ENCODE measurements at places on chromosomes 2 and 18.

- no peak for DNase-seq
These were observed 58.5 kb upstream of the MGAT5 start for GRCh38 chr2:134195341-134195740.

DNA sequence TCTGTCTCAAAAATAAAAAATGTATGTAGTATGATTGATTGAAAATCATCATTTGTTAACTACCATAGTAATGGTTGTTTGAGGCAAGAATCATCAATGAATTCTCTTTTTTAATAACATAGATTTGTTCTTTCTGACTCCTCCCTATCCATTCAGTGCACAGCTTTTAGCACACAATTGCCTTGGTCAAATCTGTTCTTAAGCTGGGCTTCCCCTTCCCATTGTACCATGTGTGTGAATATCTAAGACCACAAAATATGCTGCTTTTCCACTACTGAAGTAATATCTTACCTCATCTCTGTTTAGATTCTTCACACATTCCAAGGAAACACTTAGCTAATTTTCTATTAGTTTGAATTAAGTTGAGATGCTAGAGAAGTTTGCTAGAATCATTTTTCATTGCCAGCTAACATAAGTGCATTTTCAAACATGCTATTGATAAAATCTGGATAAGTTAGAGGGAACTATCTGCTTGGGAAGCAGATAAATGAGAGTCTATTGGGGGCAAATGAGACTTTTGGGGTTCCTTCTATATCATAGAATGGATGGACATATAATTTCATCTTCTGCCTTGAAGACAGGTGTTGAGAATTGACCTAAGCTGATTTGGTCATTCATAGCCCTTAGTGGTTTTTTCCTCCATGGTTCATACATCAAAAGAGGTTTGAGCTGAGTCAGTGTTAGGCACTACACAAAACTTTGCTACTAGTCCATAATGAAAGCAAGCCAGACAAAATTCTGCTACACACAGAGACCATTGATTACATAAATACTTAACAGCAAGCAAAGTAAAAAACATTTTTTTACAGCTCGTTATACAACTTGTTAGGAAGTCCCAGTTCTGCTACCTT, 231.9 kb downstream of the PLCL1 start:
- DNase-seq, result no peak

GRCh38 chr18:55585920-55586561, 2.0 kb downstream of the TCF4 start:
- no peak for DNase-seq

DNA sequence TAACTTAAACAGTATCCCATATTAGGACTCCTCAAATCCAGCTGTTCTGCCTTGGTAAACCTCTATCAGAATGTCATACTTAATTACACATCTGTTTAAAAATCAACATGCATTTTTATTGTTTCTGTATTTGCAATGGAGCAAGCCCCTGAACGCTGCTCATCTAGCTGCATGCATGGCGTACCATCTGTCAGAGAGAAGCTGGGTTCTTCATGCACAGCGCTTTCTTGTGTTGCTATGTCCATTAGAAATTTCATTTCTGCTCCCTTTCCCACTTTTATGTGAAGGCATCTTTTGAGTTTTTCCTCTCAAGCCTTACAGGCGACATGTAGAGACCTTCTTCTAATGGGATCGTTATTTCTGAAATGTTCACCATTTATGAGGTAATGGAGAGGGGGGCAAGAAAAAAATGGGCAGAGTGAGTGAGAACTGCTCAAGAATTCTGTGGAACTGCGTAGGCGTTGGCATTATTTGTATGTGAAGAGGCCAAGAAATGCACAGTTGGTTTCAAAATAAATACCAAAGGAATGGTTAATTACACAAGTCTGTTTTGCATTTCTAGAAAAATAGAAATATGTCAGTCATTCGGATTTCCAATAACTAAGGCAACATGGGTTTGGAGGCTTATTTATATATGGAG, 31.6 kb downstream of the INSIG2 start:
- DNase-seq, result no peak

DNA sequence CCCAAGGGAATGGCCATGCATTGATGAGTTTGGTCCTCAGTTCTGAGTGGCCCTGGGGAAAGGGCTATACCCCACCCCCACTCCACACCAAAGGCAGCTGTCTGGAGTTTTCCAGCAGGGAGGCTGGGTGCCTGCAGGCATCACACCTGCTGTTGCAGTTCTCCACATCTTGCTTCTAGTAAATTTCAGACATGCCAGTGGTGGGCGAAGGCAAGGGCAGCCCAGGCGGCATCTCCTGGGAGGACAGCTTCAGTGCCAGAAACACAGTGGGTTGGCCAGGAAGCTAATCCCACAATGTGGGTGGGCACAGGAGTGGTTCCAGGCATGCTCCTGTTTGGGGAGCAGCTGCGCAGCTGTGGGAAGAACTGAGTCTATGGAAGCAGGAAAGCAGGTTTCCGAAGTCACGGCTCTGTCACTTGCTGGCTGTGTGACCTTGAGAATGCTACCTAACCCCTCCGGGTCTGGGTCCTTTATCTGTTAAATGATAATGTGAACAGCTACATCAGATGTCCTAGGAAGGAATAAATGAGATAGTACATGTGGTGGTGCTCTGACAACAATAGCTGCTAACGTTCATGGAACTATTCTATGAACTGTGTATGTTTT, 84.6 kb upstream of the SPTBN1 start:
- no peak for DNase-seq

DNA sequence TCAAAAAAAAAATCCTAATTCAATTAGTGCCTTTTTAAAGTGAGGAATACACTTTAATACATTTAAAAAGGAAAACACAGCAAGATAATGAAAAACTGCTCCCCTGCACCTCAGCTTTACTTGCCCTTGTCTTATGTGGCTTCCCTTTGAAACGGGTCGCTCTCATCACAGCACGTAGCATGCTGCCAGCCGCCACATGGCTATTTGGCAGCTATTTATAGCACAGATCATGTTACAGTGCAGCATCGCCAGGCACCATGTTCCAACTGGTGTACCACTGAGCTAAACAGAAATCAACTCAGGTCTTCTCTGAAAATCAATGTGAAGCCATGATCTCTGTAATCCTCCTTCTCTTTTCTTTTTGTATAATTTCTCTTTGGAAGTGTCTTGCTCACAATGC, 65.1 kb downstream of the TMEM182 start:
- DNase-seq, result no peak

- DNase-seq, result no peak
These were observed 59.5 kb downstream of the TMEM131 start for GRCh38 chr2:97936199-97936598.

- peak; percentile 22 for DNase-seq
These were observed 24.8 kb downstream of the GALM start for GRCh38 chr2:38690499-38691420.

GRCh38 chr18:31413137-31413536, 34.4 kb upstream of the DSG3 start:
- DNase-seq, result no peak

- no peak for DNase-seq
These were observed 303.1 kb upstream of the FBXO11 start for GRCh38 chr2:48209214-48209885.

DNA sequence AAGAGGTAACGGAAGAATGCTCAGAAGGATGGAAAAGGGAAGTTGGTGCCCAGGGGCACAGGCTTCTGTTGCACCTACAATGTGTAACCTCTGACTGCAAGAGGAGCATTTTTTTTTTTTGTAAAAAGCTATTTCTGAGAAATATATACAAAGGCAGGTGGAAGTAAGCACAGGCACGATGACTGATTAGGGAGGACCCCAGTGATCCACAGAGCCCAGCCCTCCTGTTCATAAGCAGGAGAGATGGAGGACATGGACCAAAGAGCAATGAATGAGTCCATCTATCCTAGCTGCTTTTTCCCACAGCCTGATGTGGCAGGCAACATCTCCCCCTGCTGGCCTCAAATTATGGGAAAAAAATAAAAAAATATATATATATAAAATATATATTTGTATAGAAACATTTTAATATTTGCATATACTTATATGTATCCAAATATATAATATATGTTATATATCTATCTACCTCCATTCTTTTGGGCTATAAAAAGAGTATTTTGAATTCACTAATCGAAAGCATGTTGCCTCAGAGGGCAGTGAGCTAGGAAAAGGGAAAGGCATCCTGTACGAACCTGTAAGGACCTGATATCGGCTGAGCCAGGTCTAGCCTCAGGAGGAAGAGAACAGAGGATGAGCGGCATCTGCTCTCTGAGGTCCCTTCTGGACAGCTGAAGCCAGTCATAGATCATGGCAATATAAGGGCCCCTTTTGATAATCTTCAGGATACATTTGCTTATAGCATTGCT, 166.0 kb upstream of the STK17B start:
- DNase-seq, result no peak

DNA sequence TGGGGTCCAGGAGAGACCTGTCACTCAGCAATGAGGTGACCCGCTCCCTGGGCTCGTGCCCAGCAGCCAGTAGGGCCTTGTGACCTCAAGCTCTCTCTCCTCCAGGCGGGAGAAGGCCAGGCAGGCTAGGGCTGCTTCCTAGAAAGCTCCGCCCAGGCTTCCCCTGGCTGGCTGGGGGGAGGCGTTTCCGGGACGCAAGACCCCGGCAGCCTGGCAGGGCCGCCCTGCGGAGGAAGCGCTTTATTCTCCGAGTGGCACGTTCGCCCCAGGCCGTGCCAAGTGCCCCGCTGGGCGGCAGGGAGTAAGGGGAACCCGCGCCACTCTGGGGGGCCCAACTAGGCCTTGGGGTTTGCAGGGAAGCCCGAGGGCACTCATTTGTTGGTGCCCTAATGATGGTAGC, 21.2 kb upstream of the EPAS1 start:
- DNase-seq, result no peak

GRCh38 chr18:55106906-55107305, 147.6 kb upstream of the CCDC68 start:
- DNase-seq, result no peak

GRCh38 chr18:68439642-68440041, 275.3 kb downstream of the TMX3 start:
- DNase-seq, result no peak

- no peak for DNase-seq
These were observed 7.2 kb upstream of the TAF1B start for GRCh38 chr2:9836074-9836473.

- DNase-seq, result no peak
These were observed 3.0 kb downstream of the PIEZO2 start for GRCh38 chr18:11146238-11146946.

GRCh38 chr2:172409042-172409441, 18.3 kb upstream of the ITGA6 start:
- DNase-seq, result no peak

DNA sequence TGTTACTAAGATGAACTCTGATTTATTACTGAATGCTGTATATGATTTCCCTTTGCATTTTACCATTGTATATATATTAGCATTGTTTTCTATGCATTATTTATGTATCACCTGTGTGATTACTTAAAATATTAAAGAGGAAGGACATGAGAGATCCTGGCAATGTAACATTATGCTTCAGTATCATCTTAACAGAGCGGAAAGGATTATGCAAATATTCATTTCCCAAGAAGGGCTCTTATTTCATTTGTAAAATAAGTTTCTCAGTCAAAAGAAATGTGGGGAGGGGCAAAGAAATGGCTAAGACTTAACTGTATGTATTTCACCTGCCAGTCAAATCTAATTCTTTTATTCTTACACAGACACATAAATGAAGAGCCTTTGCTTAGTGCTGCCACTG, 654.2 kb upstream of the PKDCC start:
- no peak for DNase-seq

DNA sequence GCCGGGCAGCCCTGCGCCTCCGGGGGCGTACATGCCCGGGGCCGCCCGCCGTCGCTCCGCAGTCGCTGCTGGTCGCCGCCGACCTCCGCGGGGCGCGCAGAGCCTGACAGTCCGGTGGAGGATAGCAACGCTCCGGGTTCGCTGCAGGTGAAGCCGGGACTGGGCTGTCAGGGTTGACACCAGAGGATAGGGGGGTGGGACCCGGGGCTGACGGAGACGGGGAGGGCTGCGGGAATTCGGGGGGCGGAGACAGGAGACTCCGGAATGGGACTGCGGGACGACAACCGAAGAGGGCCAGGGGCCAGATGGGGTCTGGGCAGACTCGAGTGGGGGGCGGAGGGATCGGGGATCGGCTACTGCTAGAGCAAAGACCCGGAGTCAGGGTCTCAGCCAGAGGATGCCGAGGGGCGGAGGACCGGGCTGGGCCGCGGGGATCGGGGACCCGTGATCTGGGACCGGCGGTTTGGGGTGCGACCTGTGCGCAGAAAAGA, 403 bp downstream of the TMEM127 start:
- DNase-seq, result peak; percentile 25

DNA sequence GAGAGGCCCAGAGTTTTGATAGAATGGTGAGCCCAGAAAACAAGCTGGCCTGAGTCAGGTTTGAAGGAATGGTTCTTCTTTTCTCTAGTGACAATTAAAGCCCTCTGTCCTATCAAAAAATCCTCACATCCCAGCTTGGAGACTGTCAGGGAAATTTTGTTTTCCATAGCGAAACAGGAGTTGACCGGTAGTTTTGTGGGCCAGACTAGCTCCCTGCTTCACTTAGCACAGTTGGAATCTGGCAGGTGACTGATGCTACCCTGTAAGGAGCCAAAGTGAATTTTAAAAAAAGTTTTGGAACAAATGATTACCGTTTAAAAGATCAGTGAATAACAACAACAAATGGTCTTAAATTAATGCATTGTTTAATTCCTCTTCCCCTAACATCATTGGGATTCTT, 6.7 kb downstream of the NAB1 start:
- no peak for DNase-seq

DNA sequence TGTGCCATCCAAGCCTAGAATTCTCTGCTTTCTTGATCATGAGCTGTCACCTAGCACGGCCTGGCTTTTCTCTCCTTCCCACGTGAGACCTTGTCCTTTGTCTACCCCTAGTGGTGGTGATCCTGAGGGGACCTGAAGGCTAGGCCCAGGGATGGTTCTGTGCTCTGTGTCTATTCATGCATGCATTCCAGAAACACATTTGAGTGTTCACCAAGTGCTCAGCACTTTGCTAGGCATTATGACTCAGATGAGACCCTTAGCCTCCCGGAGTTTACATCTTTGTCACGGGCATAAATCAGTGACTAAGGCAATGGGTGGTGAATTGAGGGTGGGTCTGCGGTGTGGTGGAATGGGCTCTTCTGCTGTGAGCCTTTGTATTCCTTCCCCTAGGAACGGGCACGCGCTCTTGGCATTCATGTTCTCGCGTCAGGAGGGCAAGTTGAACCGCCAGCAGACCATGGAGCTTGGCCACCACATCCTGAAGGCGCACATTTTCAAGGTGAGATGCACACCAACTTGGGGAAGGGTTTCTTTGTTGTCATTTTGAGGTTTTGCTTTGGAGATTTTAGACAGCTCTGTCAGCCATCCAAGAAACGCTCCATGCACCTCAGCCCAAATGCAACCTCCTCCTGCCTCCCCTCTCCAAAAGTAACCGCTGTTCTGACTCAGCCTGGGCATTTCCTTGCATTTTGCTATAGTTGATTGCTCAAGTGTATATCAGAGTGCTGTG, 100.9 kb downstream of the WDSUB1 start:
- DNase-seq, result peak; percentile 35

Measured in CD4-positive, alpha-beta T cell (primary cell).